ENCODE measurements at places on chromosomes 6 and 20. TPM values are rescaled to one million over a fixed set of nuclear protein-coding genes. Genes with fewer than 3 reads are reported as not detected.

FGD2 gene
- not detected for total RNA-seq

VSX1 gene
- not detected for total RNA-seq

NAPB gene
- 2.2 TPM for total RNA-seq

DYNLRB1 gene
- total RNA-seq = 147 TPM

CST9 gene
- total RNA-seq = not detected

MYLK4 gene
- under 0.01 TPM for total RNA-seq

DPPA5 gene
- not detected for total RNA-seq

PTCRA gene
- not detected for total RNA-seq

C4B gene
- total RNA-seq = 1.5 TPM

HRH3 gene
- not detected for total RNA-seq

PAK5 gene
- total RNA-seq = under 0.01 TPM

BMP2 gene
- 2.2 TPM for total RNA-seq

Data from bronchus fibroblast of lung (primary cell).